Right hindlimb (tissue), 1 donor: ENCODE measurements at places on chromosomes 3 and 15.

DNA sequence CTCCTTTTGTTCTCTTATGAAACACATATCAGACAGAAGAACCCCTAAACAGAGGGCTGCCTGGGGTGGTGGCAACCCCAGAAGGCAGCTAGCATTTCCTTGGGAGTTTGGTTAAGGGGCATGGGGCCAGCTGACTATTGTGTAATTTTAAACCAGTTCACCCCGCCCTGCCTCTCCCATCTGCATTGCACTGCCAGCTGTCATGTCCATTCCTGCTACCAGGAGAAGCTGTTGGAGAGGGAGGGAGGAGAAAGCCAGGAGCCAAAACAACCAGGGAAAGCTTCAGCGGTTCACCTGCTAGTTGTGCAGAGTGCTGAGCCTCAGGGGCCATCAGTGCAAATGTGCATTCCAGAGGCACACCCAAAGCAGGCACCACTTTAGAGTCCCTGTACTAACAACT is 47.6 kb upstream of the ATP1B3 start:
- DNase-seq: peak; percentile 58

GRCh38 chr3:48440590-48440958 is 517 bp downstream of the TMA7 start:
- no peak for DNase-seq

DNA sequence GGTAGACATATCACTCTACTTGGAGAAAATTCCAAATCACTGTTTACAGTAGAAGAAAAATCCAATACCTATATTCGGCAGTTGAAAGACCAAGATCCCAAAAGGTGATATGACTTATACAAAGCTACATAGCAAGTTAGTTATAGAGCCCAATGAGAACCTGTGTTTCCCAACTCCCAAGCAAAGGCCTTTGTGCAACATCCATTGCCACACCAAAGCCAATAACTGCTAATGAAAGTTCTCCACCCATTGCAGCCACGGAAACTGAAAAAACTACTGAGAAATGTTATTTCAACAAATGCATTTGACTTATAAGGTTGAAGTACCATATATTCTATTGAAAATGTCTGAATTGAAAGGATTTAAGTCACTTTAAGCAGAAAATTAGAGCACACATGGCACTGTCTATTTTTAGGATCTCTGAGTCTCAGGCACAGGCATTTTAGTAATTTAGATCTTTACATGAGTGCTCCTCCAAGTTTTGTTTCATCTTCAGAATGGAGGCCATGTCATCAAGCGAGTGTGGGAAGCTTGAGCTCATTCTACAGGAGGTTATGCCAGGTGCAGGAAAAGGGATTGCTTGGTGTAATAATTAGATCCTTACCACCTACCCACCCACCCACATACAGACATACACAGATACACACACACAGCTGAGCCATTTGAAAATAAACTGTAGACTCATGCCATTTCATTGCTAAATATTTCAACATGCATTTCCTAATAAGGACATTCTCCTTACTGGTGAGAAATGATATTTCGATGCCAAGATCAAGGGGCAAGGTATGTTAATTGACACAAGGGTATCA is 19.7 kb upstream of the ANO10 start:
- no peak for DNase-seq

GRCh38 chr3:157420606-157421130 is 16.0 kb upstream of the PTX3 start:
- DNase-seq: no peak

DNA sequence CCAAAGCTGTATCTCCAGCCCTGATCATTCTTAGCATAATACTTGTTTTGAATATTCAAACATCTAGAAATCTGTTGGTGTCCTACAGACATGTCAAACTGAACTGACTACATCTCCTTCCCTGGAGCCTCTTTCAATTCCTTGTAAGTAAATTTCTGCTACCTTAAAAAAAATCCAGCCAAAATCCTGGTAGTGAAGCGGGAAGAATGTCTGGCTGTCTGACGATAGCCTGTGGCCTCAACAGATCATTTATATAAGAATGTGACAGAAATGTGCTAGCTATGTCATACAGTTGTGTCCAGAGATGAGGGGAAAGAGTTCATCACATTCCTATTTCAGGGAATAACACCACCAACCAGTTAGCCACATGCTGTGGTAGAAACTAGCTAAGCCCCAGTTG is 18.6 kb upstream of the TM6SF1 start:
- DNase-seq: no peak

DNA sequence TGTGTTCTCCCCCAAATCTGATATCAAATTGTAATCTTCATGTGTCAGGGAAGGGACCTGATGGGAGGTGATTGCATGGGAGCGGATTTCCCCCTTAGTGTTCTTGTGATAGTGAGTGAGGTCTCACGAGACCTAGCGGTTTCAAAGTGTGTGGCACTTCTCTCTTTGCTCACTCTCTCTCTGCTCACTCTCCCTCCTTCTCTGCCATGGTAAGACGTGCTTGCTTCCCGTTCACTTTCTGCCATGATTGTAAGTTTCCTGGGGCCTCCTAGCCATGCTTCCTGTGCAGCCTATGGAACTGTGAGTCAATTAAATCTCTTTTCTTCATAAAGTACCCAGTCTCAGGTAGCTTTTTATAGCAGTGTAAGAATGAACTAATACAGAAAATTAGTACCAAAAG is 30.6 kb upstream of the OR5H6 start:
- no peak for DNase-seq

DNA sequence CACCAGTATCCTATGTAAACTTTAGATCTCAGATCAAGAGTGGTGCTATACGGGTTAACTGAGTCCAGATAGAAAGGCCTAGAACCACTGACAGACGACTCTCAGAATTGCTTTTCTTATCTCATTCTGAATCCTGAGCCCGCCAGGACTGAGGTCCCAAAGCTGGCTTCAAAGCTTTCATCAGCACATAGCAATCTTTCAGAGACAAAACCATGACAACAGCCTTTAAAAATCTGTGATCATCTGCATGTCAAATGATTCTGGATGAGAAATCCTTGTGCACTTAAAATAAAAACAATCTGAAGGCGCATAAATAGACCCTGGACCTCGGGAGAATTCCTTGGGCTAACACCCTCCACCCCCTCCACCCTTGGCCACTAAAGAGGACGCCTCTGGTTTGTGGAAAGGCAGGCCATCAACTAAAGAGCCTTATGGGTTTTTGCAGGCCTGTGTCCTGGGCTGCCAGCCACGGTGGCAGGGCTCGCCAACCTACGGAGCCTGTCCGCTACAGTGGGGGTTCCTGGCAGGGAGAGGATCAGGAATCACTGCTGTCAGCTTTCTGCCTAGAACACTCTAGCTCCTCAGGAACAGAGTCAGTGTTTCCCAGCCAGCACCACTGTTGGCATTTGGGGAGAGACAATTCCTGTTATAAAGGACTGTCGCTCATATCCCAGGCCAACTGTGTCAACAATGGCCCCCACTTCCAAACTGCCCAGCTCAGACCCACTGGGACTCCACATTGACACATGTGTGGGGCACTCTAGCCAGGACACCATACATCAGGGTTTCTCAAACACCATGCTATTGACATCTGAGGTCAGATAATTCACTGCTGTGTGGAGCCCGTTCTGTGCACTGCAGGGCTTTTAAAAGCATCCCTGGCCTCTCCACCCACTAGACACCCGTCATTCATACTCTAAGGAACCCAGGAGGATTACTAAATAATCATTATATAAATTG is 20.2 kb downstream of the TLE3 start:
- DNase-seq: no peak

DNA sequence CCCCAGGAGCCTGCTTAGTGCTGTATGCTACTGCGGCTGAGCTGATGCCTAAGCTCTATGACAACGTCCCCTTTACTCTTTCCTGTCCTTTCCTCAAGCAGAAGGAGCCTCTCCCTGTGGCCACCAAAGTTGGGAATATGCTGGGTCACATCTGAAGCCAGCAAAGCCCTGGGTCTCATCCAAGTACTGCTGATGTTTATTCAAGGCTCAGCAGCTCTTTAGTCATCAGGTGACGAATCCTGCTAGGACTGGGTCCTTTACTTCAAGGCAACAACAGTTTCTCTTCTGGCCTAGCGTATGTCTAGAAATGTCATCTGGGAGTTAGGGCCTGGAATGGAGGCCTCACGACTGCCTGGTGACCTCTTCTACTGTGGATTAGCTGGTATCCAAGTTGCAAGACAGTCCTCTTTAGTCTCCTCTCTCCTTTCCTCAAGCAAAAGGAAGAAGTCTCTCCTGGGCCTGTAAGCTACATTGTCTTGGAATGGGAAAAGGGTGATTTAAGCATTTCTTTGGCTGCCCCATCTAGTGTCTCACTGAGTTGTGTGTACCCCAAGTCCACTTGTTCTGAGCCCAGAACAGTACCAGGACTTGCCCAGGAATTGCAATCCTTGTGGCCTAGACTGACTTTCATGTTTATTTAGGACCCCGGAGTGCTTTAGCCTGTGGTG is 63.9 kb downstream of the TNFAIP8L3 start:
- DNase-seq: no peak

GRCh38 chr3:136908297-136908696 is 46.3 kb downstream of the NCK1 start:
- no peak for DNase-seq

GRCh38 chr3:143090486-143090885 is 29.1 kb upstream of the CHST2 start:
- peak; percentile 67 for DNase-seq

DNA sequence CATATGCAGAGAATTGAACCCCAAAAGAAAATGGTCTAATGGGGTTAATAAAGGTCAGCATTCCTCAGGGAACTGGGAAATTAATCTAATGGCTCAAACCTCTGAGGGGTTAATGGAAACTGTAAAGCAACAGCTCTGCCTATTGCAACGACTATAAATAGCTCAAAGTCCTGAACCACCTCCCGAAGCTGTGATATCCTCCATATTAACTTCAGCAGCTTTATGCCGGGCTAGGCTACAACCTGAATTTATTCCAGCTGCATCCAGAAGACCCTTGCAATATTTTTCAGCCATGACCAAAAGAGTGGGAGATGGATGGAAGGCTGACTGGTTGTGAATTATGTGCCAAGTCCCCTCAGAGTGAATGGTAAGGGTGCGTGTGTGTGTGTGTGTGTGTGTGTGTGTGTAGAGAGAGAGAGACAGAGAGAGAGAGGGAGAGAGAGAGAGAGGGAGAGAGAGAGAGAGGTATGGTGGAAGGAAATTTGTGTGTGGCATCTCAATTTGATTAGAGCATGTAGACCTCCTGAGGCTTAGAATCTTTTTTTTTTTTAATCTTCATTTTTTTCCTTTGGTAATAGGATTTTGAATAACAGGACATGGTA is 109.9 kb downstream of the PDCD6IP start:
- DNase-seq: no peak

DNA sequence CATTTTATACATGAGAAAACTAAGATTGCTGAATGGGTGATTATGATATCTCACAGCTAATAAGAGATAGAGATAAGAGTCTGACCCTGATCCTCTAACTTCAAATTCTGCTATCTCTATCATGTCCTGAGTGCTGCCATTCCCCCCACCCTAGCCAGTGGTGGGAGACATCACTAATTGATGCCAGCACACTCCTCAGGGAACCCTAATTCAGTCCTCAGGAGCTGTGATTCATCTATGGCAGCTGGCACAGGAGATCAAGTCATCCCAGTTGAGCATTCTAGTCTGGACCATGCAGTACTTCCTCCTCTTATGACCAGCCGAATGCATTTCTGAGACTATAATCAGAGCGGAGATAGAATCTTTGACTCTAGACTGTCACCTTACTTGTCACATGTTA is 71.9 kb downstream of the SYNM start:
- no peak for DNase-seq
